PC-9 (cell line): ENCODE measurements at places on chromosomes 6 and 20.

DNA sequence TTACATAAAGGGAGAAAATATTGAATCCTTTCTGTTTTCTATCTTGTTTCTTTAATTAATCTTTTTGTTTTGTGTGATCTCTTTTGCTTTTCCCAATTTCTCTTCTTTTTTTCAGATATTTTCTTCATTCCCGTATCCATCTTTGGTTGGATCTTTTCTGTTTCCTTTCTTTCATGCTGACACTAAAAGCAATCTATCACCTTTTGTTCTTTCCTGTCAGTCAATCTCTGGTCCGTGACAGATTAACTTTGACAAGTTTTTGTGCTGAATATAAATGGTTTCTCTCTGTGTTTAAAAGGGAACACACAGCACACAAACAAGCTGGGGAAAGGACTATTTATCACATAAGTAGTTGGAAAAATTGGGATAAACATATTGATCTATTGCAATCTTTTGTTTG, 162.8 kb downstream of the GRM1 start:
- DNase-seq = no peak

GRCh38 chr20:58813369-58813768, 37.3 kb downstream of the GNAS-AS1 start:
- DNase-seq = no peak

DNA sequence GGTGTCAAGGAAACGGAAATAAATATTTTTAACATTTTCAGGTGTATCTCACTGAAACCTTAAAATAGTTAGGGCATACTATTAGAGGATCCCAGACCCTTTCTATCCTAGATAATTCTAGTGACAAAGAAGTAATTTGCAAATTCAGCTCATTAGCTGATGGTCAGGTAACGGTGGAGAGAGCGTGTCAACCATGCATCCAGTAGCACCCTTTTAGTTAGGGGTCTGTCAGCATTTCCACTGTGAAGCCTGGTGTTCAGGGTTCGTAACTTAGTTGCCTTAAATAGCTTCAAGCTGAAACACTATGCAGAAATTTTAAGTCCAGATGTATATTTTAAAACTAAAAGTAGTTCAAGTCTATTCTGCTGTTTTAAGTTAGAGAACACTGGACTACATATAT, 48.5 kb upstream of the SUPT3H start:
- no peak for DNase-seq

DNA sequence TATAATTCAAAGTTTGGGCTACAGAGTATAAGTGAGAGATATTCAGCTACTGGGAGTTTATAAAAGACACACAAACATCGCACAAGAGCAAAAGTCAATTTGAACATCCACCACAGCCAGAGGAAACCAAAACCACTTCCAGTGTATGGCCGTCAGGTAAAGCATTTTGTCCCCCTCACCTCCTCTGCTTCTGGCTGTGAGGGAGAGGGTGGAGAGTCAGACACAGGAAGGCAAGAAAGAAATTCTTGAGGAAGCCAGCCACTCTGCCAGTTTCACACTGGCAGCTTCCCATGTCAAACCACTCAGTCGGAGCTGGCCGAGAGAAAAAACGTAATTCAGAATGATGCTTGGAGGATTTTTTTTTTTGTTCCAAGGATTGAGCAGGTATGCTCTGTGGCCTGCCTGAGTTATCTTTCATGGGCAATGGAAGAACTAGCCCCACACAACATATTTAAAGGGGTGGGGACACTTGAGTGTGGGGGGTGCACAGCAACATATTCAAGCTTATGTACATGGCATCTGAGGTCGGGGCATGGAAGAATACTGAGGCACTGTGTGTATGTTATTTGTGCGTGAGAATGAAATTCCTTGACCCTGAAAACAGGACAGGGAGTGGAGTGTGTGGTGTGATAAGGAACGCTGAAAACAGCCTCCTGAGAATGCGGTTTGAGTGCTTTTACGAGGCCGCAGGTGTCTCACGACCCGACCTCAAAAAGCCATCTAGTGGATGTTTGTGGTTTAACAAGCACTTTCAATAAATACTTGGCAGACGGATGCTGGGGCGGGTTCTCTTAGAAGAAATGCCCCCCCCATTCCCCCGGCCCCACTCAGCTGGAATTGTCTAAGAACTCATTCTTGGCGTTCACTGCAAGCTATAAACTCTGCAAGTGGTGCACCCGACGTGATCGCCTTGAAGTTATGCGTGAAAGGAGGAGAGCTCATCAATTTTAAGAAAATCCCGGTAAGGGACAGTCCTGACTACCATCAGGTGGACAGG, 27.5 kb upstream of the ZBTB22 start:
- DNase-seq = peak; percentile 84

GRCh38 chr6:69994251-69994650, 127.9 kb downstream of the COL19A1 start:
- DNase-seq = no peak

DNA sequence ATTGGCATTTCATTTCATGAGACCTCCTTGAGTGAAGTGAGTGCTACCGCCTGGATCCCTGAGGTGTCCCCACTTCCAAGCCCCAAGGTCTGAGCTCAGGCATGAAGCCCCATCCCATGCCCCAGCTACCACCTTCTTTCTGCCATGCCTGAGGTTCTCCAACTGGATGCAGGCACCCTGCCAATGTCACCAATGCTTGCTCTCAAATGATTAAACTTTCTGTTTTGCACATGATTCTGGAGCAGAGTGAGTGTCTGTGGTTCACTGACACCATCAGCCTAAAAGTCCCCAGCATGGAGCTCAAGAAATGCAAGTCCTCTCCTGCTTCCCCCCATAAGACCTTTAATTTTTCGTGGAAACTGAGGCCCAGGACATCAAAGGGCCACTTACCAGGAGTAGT, 43.7 kb upstream of the BPIFA2 start:
- no peak for DNase-seq

GRCh38 chr6:57267586-57268293, 45.6 kb upstream of the RAB23 start:
- peak; percentile 69 for DNase-seq

DNA sequence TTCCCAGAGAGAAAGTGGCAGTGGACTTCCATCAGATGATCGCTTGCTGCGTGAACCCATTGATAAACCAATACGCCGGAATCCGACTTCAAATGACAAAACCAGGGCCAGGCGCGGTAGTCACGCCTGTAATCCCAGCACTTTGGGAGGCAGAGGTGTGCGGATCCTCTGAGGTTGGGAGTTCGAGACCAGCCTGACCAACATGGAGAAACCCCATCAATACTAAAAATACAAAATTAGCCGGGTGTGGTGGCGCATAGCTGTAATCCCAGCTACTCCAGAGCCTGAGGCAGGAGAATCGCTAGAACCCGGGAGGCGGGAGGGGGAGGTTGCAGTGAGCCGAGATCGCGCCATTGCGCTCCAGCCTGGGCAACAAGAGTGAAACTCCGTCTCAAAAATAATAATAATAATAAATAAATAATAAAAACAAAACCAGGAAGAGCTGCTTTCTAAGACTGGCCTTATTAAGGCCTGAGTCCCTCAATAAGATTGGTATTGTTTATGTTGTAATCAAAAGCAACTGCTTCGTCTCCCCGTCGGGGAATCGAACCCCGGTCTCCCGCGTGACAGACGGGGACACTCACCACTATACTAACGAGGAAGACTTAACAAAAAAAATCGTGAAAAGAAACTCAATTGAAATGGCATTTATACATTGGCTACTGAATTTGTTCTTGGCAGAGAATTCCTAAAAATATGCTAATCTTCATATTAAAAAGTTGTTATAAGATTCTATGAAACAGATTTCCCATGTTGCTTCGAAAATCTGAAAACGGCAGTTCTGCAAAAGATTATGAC, 110.2 kb upstream of the ZNF184 start:
- DNase-seq = peak; percentile 52

- DNase-seq = no peak
Observed at GRCh38 chr6:31907158-31907813, 5.4 kb upstream of the ZBTB12 start.

DNA sequence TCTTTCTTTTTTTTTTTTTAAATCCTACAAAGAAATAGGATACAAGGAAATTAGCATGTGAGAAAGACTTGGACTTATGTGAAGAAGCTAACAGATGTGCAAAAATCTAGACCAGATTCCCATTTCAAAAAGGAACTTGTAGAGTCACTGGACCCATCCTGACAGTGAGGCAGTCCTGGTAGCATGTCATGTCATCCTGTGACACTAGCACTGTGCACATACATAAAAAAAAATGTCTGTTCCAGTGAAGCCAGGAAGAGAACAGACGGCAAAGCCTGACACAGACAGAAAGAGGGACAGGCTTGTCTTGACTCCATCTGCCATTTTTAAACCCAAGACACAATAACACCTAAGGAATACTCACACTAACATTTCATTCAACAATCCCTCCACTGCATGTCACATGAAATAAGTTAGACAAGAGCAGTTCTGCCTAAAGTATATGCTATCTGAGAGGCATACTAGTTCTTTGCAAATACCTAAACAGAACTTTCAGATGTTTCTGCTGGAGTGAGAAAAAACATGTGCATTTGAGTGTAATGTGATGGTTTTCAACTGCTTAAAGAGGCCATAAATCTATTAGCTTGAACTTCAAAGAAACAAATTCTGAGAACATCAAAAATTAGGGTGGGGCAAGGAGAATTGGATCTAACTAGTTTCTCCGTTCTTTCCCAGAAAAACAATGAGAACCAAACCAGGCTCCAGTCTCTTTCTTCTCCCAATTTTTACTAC, 159.6 kb downstream of the BACH2 start:
- DNase-seq = no peak

DNA sequence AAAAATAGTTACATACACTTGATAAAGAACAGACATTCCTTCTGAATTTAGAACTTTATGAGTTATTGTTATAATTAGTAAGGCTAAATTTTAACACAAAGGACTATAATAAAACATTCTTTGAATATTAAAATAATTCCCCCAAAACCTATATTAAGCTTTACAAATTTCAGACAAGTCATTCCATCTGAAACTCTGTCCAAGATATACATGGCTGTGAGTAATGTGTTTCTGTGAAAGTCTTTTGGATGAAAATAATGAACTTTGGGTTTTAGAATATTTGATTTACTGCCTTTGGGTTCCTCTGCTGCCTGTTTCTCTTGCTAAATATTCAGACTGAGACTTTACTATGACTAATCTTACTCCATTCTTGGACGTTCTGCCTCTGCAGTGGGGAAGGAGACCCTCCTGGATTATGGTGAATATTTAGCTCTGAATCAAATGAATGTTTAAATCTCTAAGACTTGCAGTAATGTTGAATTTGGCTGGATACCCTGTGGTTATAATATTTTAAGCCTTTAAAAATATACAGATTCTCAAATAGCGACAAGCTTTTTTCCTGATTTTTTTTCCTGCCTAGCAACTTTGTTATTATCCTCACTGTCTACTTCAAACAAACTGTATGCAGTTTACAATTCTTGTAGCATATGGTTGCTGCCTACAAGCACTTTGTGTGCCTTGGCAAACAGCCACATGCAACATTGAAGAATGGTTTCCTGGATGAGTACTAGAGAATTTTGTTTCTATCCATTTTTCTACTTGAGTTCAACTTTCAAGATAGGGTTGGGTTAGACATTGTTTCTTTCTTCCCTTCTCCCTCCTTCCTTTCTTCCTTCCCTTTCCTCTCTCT, 51.4 kb downstream of the TXLNB start:
- no peak for DNase-seq

DNA sequence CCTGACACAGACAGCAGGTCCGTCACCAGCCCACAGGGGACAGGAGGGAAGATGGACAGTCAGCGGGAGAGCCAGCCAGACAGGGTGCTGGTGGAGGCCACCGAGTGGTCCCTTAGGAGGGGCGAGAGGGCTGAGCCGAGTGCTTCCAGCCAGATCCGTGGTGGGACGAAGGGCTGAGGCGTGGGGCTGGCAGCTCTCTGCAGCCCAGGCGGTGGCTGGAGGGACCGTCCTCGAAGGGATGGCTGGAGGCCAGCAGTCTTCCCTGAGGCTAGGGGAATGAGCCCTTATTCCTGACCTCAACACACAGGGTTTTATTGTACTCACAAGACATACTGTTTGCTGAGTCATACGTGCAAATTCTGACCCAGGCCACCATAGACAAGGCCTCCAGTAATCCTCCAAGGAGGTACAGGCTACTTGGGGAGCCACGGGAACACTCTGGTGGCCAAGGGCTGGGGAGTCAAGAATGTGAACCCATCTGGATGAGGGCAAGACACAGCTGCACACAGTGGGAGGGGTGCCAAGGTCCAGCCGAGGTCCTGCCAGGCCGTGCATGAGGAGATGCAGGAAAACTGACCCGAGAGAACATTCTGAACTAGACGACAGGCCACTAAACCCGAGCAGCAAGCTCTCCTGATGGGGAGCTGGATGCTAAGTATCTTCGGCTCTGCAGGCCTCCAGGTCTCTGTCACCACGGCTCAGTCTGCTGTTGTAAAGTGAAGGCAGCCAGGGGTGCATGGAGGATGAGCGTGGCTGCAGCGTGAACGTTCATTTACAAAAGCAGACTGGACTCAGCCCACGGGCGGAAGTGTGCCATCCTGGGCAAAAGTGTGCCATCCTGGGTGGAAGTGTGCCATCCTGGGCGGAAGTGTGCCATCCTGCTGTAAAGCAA, 242.5 kb downstream of the TTLL2 start:
- DNase-seq = peak; percentile 4

GRCh38 chr6:82172594-82172993, 75.0 kb downstream of the IBTK start:
- DNase-seq = no peak

- no peak for DNase-seq
Observed at GRCh38 chr6:125597411-125598253, 151.8 kb upstream of the HEY2 start.

- DNase-seq = no peak
Observed at GRCh38 chr6:53629862-53630532, 35.6 kb downstream of the KLHL31 start.

GRCh38 chr20:57372581-57373350, 18.4 kb upstream of the RBM38 start:
- DNase-seq = no peak

DNA sequence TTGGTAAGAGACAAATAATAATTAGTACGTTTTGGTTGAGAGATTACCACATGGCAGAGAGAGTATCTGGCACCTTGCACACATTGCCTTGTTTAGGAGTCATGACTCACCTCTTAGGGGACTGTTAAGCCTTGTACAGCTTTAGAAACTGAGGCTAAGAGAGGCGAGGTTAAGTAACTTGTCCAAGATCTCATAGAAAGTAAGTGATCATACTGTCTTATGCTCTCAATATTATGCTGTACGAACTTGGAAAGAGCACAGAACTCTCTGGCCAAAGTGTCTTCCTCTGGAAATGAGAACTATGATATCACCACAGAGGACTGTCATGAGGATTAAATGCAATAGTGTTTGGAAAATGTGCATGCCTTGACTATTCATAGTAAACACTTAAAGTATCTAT, 249.0 kb downstream of the UTRN start:
- DNase-seq = no peak

GRCh38 chr20:48761874-48762273, 65.9 kb downstream of the PREX1 start:
- DNase-seq = no peak
